ENCODE measurements at places on chromosomes 6 and 20.

DNA sequence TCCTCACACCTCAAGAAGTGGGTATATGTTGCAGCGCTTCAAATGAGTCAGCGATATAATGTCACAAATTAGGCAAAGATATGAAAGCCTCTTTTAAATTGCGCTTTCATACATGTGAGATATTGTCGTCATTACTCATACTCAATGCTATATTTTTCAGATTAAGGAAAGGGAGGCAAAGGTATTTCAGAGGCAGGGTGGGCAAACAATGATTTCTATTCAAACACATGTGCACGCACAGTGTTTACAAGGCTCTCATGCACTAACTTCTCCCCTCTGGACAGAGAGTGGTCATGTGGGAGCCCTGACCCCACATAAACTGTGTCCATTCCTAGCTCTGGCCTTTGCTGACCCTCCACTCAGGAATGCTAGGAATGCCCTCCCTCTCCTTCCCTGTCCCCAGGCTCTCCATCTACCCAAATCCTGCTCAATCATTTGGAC, 112.1 kb upstream of the TMEM170B start:
- no peak for DNase-seq

DNA sequence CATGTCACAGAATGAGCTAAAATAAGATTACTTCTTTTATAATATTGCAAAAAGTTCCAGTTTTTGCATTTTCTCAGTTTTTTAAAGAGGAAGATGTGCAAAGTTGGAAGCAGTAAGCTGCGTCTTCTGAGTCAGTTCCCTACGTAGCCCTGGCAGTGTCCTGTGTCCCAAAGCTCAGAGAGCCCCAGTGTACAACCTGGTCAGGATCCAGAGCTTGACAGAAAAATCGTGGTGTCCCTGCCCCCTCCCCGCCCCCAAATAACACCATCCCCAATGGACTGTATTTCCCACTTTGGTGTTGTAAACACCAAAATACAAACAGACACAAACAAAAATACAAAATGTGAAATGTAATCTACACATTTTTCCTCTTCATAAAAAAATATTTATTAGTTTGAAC, 4.6 kb downstream of the SLC2A4RG start:
- DNase-seq, result no peak

DNA sequence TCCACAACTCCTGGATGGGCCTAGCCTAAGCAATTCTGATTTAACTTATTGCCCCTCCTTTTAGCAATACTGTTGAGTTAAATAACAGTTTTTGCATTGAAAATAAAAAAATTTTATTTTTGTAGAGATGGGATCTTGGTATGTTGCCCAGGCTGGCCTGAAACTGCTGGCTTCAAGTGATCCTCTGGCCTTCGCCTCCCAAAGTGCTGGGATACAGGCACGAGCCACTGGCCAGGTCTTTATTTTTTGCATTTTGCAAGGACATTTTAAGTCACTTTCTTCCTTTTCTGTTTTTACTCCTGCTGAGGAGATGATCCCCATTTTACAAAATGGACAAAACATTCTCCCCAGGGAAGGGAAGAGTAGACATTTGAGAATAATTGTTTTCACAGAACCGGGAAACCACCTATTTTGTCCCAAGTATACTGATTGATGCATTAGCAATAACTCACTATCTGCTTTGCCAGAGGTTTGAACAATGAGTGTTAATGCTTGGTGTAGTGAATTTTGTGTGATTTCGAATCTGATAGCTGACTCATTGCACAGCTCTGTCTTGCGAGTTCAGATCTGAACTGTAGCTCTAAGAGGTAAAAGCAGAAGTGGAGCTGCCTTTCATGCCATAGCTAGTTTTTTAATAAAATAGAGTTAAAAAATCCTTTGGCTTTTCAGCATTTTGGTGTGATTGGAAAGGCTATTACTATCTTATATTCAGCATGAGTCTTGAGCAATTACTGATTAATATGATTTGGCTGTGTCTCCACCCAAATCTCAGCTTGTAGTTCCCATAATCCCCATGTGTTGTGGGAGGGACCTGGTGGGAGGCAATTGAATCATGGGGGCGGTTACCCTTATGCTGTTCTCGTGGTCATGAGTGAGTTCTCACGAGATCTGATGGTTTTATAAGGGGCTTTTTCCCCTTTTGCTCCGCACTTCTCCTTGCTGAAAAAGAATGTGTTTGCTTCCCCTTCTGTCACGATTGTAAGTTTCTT, 20.9 kb downstream of the IGF2R start:
- no peak for DNase-seq

DNA sequence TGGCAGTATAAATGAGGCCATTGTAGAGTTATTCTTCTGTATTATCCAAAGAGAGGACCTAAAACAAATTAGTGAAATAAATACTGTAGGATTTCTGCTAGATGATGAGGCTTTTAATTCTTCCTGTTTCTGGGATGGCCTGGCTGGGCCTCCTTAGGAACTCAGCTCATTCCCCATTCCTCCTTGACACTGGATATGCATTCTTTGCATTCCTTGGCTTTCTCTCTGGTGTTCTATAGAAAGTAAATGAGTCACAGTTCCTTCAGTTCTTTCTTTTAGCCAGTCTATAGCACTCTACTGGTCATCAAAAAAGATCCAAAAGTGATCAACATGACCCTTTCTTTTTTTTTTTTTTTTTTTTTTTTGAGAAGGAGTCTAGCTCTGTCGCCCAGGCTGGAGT, 8.6 kb downstream of the OR10C1 start:
- no peak for DNase-seq

GRCh38 chr20:16107172-16107870, 465.9 kb downstream of the KIF16B start:
- no peak for DNase-seq

GRCh38 chr6:46000905-46001304, 14.8 kb downstream of the CLIC5 start:
- no peak for DNase-seq

Data from stimulated activated CD8-positive, alpha-beta memory T cell treated with anti-CD3 and anti-CD28 coated beads, Interleukin-15, amount 100 ng/mL, for 4 hours (primary cell).